Stimulated activated naive CD8-positive, alpha-beta T cell treated with anti-CD3 and anti-CD28 coated beads, Interleukin-15, amount 100 ng/mL, for 72 hours (primary cell): ENCODE measurements at places on chromosomes 12 and 14.

GRCh38 chr14:41604721-41605531 lies 1.8 kb upstream of the LRFN5 start:
- no peak for DNase-seq

GRCh38 chr12:15982471-15982870 lies 71.3 kb downstream of the DERA start:
- no peak for DNase-seq

DNA sequence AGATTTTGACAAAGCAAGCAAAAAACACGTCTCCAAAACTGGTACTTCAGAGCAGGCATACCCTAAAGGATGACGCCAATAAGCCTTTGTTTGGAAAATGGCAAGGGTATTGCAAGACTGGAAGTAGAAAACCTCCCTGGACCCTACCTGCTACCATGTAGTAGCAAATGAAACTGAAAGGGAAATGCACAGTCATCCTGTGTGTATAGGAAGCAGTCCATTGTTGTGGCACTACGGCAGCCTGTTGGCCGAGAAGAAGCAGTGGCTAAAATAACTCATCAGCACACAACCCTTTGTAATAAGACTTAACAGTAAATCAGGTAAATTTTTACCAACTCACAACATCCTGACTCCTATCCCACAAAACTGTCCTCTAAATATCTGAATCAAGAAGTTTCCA lies 386.4 kb downstream of the RGS6 start:
- no peak for DNase-seq

DNA sequence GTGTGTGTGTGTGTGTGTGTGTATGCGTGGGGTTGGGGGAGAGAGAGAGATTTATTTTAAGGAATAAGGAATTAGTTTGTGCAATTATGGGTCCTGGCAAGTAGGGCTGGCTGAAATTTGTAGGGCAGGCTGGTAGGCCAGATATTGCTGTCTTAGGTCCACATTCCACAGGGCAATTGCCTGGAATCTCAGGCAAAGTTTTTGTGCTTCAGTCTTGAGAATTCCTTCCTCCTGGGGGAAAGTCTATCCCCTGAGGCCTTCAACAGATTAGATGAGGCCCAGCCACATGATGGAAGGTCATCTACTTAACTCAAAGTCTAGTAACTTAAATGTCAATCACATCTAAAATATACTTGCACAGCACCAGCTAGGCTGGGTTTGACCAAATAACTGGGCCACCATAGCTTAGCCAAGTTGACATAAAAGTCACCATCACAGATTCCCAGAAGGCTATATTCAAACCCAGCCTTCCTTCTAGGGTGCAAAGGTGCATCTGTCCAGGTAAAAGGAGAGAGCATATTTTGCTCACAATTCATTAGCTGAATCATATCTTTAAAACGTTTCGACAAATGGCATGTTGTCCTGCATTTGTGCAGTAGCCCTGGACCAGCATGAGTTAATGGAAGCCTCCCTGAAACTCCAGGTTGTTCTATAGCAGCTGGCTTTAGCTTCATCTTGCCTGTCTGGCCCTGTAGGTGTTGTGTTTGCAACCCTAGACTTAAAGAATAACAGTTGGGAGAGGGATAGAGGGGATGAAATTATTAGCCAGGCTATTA lies 63.1 kb downstream of the C14orf132 start:
- DNase-seq: no peak

DNA sequence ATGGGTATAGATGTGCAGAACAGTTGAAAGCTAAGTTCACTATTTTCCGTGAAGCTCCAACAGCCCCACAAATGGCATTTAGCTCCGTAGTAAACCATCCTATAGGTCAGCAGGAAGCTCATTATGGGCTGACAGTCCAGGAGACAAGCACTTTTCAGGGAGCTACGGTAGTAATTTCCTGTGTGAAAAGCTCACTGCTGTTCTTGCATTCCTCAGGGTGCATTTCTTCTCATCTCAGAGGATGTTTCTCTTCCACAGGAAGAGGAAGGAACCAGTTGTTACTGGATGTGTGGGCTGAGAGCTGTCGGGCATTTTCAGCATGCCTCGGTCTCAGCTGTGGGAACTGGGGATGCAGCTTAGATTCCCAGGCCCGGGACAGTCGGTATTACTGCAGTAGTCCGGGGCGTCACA lies 72.8 kb downstream of the GALNT4 start:
- no peak for DNase-seq
